ENCODE measurements at places on chromosomes 7 and 10.
A peak's percentile ranks its signal among the peaks of the same experiment; 100 is the strongest.

- peak; percentile 84 for DNase-seq
These were observed 509.4 kb downstream of the PTPRN2 start for GRCh38 chr7:158077934-158078910.

DNA sequence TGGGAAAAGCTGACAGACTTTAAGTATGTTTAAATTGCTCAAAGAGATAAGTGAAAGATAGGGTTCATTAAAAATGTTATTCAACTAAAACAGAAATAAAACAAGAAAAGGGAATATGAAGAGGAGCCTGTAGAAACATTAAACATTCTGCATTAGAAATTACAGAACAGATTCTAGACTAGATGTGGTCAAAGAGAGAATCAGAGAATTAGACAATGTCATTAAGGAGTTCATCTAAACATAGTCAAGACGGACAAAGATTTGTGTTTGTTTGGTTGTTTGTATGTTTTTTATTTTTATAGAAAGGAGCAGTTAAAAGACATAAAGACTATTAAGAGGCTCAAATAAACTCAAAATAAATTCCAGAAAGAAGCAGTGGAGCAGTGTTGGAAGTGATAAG, 80.0 kb downstream of the NKX6-2 start:
- no peak for DNase-seq

DNA sequence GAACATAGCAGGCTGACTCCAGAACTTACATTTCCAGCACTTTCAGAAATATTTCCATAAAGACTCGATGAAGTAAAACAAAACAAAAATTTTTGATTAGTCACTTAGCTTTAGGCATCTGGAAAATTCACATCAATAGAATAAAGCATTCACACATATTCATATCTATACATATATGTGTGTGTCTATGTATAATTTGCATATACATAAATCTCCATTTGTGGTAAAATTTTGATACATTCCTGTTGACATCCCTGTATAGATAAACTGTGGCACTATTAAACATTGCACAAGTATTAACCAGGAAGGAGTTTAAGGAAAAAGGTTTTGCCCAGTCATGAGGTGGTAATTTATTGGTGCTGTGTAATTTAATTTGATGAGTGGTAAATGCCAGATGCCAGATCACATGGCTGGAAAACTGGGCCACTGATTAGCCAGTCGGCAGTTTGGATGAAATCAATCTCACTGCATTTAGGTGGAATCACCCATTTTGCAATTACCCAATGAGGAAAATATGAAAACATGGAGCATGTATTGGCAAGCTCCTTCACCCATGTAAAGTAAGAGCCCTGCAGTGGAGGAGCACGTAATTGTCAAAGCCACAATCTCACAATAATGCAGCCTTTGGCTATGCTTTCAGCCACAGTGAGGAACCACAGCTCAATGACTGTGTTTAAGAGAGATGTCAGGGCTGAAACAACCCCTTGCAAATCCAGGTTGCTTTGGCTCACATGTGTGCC, 294.6 kb downstream of the RNLS start:
- DNase-seq: no peak

DNA sequence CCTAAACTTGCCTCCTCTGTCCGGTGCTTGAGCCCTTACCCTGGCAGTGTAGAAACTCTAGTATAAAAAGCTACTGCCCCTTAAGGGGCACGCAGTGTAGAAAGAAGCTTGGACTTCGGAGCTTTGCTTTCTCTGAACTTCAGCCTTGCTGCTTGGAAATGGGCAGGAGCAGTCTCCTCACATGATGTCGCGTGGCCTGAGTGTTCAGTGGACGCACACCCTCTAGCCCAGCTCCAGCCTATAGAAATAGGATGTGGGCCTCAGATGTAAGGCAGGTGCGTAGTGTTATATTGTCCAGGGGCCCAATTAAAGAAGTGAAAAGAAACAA, 98.2 kb upstream of the PCBD1 start:
- no peak for DNase-seq

DNA sequence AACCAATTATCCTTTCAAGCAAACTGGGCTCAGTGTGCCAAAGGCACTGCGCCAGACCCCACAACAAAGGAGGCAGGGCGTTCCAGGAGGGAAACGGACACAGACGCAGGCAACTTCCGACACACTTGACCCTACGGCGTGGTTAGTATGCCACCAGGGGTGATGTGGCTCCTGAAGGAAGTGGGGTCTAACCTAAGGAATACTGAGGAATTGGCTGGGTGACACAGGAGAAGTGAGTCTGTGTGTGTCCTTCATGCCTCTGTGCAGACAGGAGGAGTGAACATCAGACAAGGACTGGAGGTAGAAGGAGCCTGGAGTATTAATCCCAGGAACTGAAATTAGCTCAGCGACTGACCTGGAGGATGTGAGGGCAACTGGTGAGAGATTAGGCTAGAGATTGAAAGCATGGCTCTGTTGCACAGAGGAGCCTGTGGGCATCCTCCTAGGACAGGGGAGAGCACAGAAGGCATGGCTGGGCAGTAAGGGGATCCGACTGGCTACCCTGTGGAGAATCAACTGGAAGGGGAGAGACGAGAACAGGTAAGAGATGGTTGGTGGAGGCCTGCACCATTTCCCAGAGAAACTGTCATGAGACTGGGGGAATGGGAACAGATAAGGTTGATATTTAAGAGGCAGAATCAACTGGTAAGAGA, 27.8 kb downstream of the GSDME start:
- no peak for DNase-seq

All from NCI-H2171 treated with DMSO at 0.1 percent for 48 hours (cell line).